ENCODE measurements at places on chromosomes 6 and 20. TPM values are rescaled to one million over a fixed set of nuclear protein-coding genes. Genes with fewer than 3 reads are reported as not detected.

- no peak for DNase-seq
These were observed 8.6 kb upstream of the PFDN4 start for GRCh38 chr20:54199283-54199682.

DNA sequence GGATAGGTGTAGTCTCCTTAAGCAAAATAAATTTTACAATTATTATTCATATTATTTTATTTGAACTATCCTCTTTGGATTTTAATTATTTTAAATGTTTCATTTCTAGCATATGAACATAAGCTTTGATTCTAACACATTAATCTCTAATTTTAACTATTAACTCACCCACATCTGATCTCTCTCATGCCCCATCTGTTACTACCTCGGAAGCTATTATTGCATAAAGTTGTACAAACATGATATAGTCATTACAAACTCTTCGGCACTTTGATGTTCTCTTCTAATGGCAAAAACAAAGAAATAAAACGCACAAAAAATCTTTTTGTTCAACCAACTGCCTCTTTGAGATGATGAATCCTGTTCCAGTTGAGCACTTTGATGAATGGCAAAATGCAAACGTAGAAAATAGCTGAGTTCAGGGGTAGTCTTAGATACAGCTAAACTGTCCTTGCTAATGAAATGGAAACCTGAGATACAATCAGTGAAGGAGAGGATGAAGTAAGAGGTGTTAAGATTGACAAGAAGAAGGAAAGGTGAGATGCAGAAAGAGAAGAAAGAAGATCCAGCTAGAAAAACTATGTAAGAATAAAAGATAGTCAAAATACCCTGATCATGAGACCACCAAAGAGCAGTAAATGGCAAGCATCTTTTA is 41.1 kb downstream of the EPM2A start:
- no peak for DNase-seq

DNA sequence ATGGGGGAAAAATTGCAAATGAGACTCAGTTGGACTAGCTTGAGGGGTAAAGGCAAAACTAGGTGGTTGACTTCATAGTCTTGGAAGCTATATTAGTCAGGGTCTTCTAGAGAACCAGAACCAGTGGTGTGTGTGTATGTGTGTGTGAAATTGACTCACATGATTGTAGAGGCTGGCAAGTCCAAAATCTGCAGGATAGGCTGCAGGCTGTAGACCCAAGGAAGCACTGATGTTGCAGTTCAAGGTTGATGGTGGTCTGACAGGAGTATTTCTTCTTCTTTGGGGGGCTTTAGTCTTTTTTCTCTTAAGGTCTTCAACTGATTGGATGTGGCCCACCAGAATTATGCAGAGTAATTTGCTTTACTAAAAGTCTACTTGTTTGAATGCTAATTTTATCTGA is 217.4 kb downstream of the MANEA start:
- no peak for DNase-seq

DNA sequence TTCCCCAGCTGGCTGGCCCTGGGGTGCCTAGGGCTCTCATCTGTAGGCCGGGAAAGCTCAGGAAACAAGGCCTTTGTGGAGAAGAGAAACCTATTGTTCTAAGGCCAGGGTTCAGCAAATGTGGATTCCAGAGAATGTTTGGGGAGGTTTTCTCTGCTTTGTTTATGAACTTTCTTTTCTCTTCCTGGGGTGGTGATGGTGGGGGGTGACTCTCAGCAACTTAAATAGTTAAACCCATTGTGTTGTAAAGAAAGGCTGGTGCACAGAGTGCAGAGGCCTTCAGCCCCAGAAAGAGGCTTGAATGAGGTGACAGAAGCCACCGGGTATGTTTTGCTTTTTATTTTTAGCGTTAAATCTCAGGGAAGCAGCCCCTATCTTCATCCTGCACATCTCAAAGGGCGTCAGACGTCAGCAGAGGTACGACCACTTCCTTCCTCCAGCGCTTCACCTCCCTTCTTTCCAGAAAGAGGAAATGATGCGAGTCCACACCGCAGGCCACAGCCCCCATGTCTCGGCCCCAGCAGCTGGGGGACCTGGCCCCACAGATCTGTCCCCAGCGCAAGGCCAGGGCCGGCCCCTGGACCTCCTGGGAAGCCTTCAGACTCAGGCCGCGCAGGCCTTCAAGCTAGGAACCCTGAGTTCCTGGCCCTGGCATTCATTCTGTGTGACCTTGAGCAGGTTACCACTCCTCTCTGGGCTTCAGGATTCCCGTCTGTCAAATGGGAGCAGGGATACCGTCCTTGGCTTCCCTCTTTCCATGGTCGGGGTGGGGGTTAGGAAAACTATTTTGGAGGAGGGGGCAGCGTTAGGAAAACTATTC is 605 bp upstream of the PPP1R16B start:
- DNase-seq, result peak; percentile 38

DNA sequence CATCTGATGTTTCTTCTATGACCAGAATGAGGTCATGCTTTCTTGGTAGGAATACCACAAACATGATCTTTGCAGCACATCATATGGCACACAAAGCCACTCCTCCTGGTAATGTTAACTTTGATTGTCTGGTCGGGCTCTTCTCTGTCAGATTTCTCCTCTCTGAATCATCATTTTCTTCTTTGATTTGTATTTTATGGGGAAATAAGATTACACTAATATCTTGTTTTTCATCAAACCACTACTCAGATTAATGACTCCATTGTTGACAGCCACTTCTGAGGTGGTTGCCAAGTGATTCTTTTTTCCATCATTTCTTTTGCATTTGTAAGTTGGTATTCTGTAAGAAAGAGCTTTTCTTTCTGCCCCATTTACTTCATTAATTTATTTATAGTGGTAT is 29.5 kb downstream of the TRMT11 start:
- DNase-seq, result no peak

GRCh38 chr6:30884521-30885480 is 482 bp downstream of the DDR1 start:
- peak; percentile 71 for DNase-seq

DNA sequence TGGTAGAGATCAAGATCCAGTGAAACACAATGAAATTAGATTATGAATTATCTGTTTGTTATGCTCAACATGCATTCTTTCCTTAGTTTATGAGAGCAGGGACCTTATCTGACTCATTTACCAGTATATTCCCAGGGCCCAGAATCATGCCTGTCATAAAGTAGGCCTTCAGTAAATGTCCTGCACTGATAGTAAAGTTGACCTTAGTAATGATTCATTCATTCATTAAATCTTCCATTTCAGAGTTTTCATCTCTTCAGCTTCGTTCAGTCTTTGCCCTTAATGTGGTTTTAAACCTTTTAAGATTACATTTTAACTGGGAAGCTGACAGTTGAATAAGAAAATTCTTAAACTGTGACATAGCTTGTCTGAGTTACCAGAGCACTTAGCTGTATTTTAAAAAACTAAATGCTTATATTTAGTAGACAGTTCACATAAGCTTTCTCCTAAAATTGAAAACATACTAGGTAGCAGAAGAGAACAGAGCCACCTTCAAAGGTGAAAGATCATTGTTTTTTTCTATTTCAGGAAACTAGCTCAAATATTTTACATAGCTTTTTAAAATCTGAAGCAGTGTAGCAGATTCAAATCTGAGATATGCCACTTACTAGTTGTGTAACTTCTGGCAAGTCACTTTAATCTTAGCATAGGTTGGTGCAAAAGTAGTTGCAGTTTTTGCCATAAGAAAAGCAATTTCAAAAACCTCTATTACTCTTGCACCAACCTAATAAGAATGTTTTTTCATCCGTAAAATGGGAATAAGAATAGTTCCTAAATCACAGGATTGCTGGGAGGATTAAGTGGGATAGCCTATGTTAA is 41.4 kb downstream of the MCM8 start:
- DNase-seq, result no peak

GRCh38 chr6:50846144-50846851 is 27.6 kb downstream of the TFAP2B start:
- DNase-seq, result no peak

- DNase-seq, result no peak
These were observed 607.5 kb downstream of the HDGFL1 start for GRCh38 chr6:23176883-23177282.

- DNase-seq, result no peak
These were observed 12.4 kb downstream of the GABBR1 start for GRCh38 chr6:29620630-29621029.

- DNase-seq, result no peak
These were observed 405.4 kb downstream of the PREX1 start for GRCh38 chr20:48422242-48422960.

- DNase-seq, result no peak
These were observed 162.7 kb upstream of the MLN start for GRCh38 chr6:33966536-33966935.

The EYA2 gene
- total RNA-seq, result 7.0 TPM

The TXLNB gene
- total RNA-seq, result 0.52 TPM

The NHLRC1 gene
- total RNA-seq, result 4.1 TPM

The BMP7 gene
- total RNA-seq, result 3.3 TPM

The ZC2HC1B gene
- not detected for total RNA-seq

The HUS1B gene
- total RNA-seq, result 0.84 TPM

The SAMD3 gene
- 11.4 TPM for total RNA-seq

The RNF182 gene
- 2.6 TPM for total RNA-seq

The CMTR1 gene
- 80.7 TPM for total RNA-seq

The TCP11 gene
- not detected for total RNA-seq

The NOX3 gene
- total RNA-seq, result not detected

The SLA2 gene
- 6.9 TPM for total RNA-seq
